ENCODE measurements at places on chromosomes 5 and 9. TPM values are rescaled to one million over a fixed set of nuclear protein-coding genes. Genes with fewer than 3 reads are reported as not detected.

PDE6A gene
- not detected for total RNA-seq

C8G gene
- total RNA-seq: 2.6 TPM

CCDC192 gene
- not detected for total RNA-seq

FBP2 gene
- total RNA-seq: not detected

SLC27A4 gene
- 10.2 TPM for total RNA-seq

PFN3 gene
- not detected for total RNA-seq

IFNA2 gene
- not detected for total RNA-seq

ADAM19 gene
- 127 TPM for total RNA-seq

IFNA21 gene
- total RNA-seq: not detected

LRRC26 gene
- not detected for total RNA-seq

RASA1 gene
- 28.2 TPM for total RNA-seq

TMEM215 gene
- total RNA-seq: not detected

VAV2 gene
- total RNA-seq: 5.1 TPM

CCDC180 gene
- total RNA-seq: 6.2 TPM

CNTNAP3B gene
- total RNA-seq: not detected

KIF4B gene
- 0.30 TPM for total RNA-seq

EPB41L4B gene
- total RNA-seq: 3.8 TPM

TTC23L gene
- total RNA-seq: 0.58 TPM

ANKRD18A gene
- total RNA-seq: 8.4 TPM

NSA2 gene
- 53.1 TPM for total RNA-seq

ARID3C gene
- 0.16 TPM for total RNA-seq

MEF2C gene
- 0.53 TPM for total RNA-seq

NSG2 gene
- total RNA-seq: not detected

PCA3 gene
- not detected for total RNA-seq

PROB1 gene
- total RNA-seq: 4.6 TPM

MAN2A1 gene
- total RNA-seq: 48.8 TPM

SLC25A51 gene
- 32.4 TPM for total RNA-seq

All from activated T-cell treated with anti-CD3 and anti-CD28 coated beads, Interleukin-2, amount 50 U/mL, for 72 hours (primary cell).